ENCODE measurements at places on chromosomes 16 and 17. TPM values are rescaled to one million over a fixed set of nuclear protein-coding genes. Genes with fewer than 3 reads are reported as not detected.

DNA sequence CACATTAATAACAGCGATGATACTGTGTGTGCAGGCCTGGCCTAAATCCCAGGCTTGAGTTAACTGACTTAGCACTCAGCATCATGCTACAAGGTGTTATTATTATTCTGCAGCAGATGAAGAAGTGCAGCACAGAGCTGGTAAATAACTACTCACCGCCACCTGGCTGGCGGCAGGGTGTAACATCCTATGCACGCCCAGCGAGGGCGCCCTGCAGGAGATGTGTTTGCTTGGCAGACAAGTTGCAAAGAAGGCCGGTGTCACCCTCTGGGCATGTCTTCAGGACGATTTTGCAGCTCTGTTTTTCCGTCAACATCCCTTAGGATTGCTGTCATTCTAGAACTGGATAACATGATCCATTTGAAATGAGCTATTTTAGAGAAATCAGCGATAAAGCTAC, 30.1 kb downstream of the DNAH9 start:
- DNase-seq: no peak

Gene MAPT
- not detected for total RNA-seq

GRCh38 chr16:80909720-80910119, 97.0 kb downstream of the CMC2 start:
- DNase-seq: no peak

Gene PPP1R27
- total RNA-seq: not detected

GRCh38 chr17:39666601-39667261, 1.5 kb upstream of the PNMT start:
- DNase-seq: no peak

DNA sequence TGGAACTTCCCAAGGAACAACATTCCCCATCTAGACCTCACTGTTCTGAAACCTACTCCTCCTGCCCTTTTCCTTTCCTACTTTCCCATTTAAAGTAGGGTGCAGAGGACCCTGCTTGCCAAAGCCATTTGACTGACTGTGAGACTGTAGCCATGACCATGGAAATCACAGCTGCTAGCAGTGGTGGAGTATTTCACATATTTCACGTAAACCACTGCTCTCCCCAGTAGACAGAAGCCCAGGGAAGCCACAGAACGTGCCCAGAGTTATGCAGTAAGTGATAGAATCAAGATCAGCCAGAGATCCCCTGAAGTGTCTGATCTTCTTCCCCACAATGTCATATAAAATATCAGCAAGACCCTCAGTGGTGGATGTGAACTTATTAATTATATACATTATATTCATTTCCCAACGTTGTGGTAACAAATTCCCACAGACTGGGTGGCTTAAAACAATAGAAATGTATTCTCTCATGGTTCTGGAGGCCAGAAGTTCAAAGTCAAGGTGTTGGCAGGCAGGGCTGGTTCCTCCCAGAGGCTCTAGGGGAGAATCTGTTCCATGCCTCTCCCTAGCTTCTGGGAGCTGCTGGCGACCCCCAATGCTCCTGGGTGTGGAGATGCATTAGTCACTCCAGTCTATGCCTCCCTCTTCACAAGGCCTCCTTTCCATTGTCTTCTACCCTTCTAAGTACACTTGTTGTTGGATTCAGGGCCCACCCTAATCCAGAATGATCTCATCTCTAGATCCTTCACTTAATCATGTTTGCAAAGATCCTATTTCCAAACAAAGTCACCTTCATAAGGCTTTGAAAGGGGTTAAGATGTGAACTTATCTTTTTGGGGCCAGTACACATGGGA, 20.7 kb upstream of the PRM1 start:
- DNase-seq: no peak

- no peak for DNase-seq
Measured at GRCh38 chr16:79988721-79989220, 388.2 kb upstream of the MAF start.

DNA sequence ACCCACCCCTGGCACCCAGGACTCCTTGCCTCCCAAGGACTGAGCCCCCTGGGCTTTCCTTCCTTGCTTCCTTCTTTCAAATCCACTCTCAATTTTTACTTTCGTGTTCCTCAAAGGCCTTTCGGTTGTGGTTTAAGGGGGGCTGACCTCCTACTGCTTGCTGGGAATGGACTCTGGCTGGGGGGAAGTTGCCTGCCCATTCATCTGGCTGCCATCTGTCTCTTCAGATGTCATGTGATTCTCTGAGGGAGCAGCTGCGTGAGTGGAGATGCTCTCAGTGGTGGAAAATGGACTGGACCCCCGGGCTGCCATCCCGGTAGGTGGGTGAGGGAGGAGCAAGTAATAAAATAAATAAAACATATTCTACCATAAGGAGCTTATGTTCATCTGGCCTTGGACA, 93.8 kb upstream of the RPRML start:
- DNase-seq: no peak

Gene OR2C1
- total RNA-seq: not detected

Gene KRTAP9-2
- not detected for total RNA-seq

Gene CACNG5
- total RNA-seq: not detected

GRCh38 chr16:13909872-13910303, 10.1 kb upstream of the ERCC4 start:
- DNase-seq: no peak

Gene IRF8
- 0.56 TPM for total RNA-seq

GRCh38 chr17:34974179-34974578, 6.1 kb upstream of the LIG3 start:
- no peak for DNase-seq

DNA sequence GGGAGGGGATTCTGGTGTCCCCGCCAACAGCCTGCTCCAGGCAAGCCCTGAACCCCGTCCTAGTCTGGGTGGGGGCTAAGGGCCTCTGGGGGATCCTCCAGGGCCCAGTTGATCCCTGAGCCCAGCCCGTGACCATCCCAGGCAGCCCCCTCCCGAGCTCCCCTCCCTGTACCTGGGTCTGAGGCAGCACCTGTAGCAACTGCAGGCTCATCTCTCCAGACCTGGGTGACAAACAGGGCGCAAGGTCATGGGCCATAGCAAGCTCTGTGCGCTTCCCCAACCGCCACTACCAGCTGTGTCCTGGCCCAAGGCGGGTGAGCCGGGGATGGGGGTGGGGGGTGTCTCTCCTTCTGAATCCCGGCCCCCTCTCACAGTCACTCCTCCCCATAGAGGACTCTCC, 10.6 kb downstream of the CNGB1 start:
- no peak for DNase-seq

GRCh38 chr16:48300391-48300856, 53.1 kb upstream of the ABCC11 start:
- no peak for DNase-seq

Gene KRT20
- total RNA-seq: not detected

GRCh38 chr17:13635951-13636350, 34.2 kb upstream of the HS3ST3A1 start:
- no peak for DNase-seq

Gene CFDP1
- total RNA-seq: 114 TPM

Data from SJSA1 (cell line).